HS-5 (cell line): ENCODE measurements at places on chromosomes 12 and 14.

DNA sequence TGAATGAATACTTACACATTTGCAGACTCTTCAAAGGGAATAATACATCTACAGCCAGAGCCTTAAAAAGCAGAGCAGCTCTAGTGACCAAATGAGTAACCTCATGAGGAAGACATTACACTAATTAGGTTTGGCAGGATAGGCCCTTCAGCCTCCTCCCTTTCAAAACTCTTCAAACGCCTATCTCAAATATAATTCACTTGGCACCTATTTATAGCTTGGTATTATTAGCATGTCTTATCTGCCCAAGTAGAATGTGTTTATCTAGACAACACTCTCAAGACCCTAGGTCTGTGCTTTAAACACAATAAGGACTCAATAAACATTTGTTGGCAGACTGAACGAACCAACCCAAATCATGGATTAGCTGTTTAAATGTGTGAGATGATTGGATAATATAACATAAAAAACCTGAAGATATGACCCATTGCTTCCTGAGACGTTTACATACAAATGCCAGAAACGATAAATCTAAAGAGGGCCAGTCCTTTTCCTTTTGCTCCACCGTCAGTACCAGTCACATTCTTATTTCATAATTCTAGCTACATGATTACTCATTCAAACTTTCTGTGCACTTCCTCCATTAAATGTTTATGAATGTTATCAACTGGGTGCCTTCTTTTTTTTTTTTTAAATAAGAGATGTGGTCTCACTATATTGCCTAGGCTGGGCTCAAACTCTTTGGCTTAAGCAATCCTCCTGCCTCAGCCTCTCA is 123.3 kb downstream of the CEP83 start:
- no peak for DNase-seq

DNA sequence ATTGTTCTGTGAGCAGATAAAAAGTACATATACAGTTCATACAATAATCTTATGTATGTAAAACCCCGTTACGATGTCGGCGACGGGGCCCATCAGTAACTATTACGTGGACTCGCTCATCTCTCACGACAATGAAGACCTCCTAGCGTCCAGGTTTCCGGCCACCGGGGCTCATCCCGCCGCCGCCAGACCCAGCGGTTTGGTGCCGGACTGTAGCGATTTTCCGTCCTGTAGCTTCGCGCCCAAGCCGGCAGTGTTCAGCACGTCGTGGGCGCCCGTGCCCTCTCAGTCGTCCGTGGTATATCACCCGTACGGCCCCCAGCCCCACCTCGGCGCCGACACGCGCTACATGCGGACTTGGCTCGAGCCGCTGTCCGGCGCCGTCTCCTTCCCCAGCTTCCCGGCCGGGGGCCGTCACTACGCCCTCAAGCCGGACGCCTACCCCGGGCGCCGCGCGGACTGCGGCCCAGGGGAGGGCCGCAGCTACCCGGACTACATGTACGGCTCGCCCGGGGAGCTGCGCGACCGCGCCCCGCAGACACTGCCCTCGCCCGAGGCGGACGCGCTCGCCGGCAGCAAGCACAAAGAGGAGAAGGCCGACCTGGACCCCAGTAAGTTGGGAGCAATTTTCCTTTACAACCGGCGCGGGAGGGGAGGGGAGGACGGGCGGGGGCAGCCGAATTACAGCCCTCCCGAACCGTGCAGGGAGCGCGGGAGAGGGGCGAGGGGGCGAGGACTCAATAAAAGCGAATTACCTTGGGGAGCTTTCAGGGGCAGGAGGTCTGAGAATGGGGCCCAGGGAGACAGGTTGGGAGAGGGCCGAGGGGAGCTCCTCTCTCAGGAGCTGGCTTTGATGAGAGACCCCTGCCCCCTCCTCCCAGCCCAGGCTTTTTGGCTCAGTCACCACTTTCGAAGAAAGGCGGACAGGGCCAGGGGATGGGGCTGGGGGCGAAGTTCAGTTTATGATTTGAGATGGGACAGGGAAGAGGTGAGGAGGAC is at the start of gene HOXC9:
HOXC9 (plus strand) TSS at position 46 of the 999 bp plus-strand sequence; CDS start at position 74, 28 bp downstream.
- no peak for DNase-seq

- no peak for DNase-seq
These were observed 59.1 kb downstream of the TBC1D30 start for GRCh38 chr12:64883264-64884163.

DNA sequence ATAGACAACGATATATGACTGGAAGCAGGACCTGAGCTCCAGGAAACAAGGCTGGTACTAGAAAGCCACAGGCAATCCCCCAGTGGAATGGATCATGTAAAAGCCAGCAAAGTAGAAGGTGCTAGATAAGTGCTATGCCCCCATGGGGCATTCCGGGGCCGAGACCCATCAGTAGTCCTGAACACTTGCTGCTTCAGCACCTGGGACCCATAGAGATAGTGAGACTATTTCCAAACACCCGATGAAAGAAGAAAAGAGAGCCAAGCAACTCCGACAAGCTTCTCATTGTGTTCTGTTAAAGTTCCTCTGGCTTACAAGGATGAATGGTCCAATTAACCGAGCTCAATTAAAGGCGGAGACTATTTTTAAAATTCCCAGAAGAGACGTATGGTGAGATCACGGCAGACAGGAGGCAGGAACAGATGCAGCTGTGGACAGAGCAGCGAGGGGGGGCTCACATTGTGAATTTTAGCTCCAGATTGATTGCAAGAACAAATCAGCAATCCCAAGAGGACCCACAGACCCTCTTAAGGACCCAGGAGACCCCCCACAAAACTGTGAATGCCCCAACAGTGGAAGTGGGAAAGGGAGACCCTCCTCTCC is 142.5 kb upstream of the OVCH1 start:
- DNase-seq: no peak

DNA sequence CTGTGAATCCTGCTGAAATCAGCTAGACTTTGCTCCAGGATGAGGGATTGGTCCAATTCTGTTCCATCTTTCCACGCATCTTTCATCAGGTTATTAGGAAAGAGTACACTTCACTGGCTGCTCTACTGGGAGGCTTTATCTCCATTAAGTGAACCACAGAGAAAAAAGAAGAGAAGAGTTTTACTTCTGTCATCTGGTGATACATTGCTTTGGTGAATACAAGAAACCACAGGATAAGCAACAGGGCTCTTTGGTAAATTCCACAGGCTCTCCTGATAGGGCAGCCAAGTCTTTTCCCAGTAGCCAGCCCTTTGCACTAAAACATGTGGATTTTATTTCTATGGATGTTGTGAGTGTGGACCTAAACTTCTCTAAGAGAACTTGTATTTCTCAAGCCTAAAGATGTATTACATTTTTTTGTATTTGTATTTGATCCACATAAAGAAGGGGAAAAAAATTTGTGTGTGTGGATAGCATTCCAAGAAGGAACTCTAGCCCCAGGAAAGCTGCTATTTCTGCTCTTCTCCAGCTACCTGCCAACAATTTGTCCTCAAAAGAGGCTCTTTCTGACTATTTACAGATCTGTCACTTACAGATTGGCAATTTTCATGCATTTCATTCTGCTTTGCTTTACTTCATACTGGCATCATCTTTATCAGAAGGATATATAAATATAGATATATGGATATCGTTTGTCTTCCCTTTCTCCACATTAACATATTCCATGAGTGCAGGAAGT is 1117.6 kb upstream of the TMEM132C start:
- no peak for DNase-seq

DNA sequence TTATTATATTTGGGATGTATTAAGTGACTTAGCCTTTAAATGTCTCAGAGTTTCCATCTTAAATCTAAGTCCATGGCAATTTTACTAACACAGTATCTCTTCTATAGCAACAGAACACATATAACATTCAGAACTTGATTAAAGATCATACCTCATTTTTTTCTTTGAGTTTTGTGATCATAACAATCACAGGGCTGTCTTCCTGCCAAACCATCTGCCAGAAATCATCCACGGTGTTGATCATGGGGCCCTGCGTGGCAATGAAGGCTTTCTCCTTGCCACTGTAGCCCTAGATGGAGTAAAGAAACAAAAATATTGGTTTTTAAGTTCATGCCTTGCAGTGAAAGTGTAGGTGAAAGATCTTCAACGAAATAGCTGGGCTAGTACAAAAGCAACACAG is 46.7 kb upstream of the PTPRB start:
- no peak for DNase-seq

- no peak for DNase-seq
These were observed 21.8 kb upstream of the EIF2B2 start for GRCh38 chr14:74980731-74981461.

DNA sequence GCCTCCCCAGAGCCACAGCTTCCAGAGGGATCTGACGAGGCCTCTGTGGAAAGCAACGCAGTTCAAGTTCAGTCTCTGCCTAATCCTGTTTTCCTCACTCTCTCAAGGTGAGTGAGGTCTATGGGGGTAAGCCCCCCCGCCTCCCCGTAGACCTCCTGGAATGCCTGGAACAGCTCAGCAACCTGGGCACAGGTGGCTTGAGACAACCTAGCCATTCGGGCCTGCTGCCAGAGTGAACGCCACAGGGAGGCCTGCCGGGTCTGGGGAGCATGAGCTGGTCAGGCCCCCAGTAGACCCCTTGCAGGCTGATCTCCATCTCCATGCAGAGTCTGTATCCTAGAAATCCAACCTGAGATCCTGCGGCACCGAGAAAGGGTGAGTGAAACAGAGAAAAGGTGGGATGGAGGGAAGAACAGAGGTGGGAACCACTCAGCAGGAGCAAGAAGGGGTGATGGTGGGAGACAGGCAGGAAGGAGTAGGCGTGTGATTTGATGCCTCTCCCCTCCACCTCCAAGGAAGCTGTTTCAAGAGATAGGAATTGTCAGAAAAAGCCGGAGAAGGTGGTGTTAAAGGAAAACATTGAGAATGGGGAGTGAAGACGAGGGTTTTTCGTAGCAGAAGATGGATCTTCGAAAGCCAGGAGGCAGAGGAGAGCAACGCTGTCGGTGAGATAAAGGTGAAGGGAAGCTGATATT is 123.1 kb upstream of the PRMT8 start:
- DNase-seq: no peak

DNA sequence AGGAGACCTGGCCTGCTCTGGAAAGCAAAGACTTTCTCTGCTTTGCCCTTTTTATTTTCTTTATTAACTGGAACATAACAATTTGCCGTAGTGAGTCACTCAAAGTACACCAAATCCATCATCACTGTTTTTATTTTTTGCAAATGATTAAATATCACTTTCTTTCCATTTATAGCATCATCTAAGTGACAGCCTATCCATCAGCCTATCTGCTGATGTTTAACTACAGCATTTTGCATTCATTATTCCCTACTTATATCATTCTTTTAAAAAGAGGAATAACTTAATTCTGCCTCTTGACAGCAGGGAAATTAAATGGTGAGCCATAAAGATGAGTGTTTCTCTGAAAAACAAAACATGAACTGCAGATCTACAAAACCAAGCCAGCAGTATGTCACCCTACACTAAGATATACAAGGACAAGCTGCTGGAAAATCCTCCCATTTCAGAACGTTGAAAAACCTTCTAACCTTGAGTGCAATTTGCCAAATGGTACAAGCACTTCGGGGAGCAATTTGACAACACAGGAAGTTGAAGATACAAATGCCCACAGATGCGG is 821.3 kb upstream of the TMEM132C start:
- no peak for DNase-seq

GRCh38 chr14:105388110-105388951 is 10.0 kb upstream of the TEX22 start:
- DNase-seq: no peak

DNA sequence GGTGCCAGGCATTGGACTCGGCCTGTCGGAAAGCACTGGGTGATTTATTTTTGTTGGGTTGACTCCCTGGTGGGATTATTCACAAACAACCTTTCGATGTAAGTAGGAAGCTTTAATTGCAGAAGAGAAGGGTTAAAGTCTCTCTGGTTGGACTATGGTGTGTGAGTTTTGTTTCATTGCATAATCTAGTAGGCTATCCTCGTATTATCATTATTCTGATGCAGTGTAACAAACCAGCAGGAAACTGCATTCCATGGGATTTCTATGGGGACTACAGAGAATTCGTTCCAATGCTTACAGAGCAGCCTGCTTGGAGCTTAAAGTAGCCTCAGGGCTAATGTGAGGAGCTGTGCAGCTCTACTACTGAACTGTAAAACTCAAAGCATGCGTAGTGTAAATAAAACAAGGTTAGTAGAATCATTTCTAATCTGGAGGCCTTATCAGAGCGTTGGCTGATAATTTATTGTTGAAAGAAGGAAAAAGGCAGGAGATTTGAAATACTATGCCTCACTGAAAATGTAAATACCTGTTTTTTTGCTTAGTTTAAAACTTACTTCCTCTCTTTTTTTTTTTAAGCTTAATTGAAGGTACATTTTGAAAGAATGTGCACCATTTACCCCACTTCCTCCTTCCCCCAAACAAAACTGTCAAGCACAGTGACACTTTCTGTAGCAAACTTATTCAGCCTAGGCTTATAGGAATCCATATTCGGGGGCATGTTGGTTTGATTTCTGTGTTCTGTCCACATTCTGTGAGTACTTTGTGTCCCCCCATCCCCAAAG is 226.7 kb downstream of the NPAS3 start:
- DNase-seq: no peak
